ENCODE measurements at places on chromosomes 6 and 20.

- peak; percentile 70 for DNase-seq
Observed at GRCh38 chr6:155314773-155315515, 660 bp upstream of the TFB1M start.

GRCh38 chr20:62027116-62027515, 38.6 kb downstream of the TAF4 start:
- no peak for DNase-seq

DNA sequence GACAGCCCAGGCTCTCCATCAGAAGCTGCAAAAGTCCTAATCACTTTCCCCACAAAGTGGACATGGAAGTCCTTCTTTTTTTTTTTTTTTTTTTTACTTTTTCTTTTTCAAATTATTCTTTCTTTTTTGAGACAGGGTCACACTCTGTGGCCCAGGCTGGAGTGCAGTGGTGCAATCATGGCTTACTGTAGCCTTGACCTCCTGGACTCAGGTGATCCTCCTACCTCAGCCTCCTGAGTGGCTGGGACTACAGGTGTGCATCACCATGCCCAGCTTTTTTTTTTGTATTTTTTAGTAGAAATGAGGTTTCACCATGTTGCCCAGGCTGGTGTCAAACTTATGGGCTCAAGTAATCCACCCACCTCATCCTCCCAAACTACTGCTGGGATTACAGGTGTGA, 29.0 kb upstream of the AKIRIN2 start:
- no peak for DNase-seq

GRCh38 chr6:1176567-1176966, 135.3 kb upstream of the FOXQ1 start:
- no peak for DNase-seq

DNA sequence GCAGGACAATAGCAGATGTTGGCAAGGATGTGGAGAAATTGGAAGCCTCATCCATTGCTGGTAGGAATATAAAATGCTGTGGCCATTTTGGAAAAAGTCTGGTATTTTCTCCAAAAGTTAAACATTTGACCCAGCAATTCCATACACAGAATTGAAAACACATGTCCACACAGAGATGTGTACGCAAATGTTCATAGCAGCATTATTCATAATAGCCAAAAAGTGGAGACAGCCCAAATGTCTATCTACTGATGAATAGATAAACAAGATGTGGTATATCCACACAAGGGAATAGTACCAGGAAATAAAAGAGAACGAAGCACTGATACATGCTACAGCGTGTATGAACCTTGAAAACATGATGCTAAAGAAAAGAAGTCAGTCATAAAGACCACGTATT, 40.5 kb downstream of the CFAP61 start:
- DNase-seq, result no peak
